ENCODE measurements at places on chromosomes 2 and 18.

DNA sequence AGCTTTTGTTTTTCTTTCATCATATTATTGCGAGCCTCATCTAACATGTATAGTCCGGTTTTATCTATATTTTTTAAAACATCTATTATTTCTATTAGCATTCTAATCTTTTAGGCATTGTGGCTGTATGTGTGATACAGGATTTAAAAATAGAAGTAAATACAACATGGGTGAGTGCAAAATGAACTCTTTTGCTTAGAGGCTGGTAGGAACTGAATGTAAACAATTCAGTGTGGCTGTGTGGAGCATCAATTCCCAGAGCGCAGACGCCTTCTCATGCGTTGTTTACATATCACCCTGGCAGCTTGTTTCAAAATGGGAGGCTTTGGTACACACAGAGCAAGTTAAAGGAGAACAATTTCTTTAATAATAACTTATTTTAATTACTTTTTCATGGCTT is 836 bp downstream of the DTNA start:
- DNase-seq: no peak

GRCh38 chr2:134253117-134253704 is 661 bp upstream of the MGAT5 start:
- DNase-seq: no peak

DNA sequence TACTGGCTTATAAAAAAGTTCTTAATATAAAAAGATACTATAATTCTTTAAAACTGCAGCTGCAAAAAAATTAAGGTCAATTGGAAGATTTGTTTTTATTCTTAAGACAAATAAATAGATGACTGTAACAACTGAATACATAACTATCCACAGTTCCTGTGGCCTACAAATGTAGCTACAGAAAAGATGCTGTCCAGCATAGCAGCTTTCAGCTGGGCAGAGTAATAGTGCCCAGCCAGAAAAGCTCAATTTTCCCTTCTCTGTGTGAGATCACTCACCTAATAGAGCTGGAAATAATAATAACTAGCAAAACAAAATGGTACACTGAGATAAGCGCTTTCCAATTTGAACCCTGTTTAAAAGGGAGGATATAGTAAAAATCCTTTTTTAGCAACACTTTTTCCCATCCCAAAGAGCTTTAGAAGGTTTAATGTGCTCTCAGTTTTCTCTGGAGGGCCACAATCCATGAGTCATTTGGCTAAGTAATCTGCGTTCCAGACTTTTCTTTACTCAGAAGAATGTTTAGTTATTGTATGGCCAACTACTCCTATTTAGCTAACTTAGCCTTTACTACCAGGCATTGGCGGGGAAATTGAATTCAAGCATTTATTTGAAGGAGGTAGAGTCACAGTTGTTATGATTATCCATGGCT is 158.1 kb upstream of the SLC39A10 start:
- DNase-seq: no peak

- DNase-seq: no peak
Observed at GRCh38 chr2:58130238-58130637, 83.6 kb downstream of the VRK2 start.

DNA sequence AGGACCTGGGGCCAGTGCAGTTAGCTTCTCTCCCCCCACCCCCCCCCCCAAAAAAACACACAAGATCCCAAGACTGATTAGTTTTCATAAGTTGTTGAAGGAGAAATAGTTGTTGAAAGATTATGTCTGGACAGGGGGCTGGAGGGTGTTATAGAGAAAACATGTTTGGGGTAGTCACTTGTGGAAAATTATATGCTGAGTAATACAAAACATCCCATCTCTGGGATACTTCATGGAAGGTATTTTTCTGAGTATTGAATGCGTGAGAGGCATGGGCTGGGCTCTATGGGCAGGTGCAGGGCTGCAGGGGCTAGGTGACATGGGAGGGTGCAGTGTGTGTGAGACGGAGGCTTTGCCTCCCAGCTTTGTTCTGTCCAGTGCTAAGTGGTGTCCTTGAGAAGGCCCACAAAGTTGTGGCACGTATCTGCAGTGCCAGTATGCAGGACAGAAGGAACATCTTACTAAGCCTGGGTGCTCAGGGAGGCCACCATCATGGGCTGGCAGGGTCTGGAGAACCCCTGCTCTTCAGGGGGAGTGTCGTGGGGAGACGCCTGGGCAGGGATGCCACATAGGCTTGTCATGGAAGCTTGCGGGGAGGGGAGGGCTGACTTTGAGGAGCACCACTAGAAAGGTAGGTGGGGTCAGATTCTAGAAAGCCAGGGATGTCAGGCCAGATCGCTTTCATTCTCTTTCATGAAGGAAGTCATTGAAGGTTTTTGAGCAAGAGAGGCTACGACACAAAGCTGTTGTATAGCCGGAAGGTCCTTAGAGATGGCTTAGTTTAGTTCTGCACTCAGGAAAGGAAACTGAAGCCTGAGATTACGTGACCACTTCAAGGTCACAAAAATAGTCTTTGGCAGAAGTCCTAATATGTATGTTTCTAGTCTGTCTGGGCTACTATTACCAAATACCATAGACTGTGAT is 232.0 kb downstream of the LDLRAD4 start:
- peak; percentile 56 for DNase-seq

DNA sequence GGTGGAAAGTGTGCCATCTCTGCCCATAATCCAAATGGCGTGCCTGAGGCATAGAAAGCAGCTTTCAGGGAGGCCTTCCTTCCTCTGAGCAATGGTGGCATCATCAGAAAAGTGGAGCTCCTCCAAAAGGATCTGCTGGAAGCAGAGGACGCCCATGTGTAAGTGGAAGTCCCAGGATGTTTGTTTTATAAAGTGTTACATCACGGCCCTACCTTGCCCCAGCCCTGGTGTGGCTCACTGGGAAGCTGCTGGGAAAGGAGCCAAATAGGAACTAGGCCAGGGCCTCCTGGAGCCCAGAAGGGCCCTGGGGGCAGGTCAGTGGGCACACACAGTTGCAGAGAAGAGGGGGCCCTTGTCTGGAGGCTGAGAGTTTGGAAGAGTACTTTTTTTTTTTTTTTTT is 4.2 kb upstream of the ODC1 start:
- no peak for DNase-seq

GRCh38 chr2:207718521-207718920 is 7.1 kb downstream of the CCNYL1 start:
- DNase-seq: no peak

GRCh38 chr18:74937291-74937690 is 271.6 kb downstream of the PTGR3 start:
- no peak for DNase-seq

DNA sequence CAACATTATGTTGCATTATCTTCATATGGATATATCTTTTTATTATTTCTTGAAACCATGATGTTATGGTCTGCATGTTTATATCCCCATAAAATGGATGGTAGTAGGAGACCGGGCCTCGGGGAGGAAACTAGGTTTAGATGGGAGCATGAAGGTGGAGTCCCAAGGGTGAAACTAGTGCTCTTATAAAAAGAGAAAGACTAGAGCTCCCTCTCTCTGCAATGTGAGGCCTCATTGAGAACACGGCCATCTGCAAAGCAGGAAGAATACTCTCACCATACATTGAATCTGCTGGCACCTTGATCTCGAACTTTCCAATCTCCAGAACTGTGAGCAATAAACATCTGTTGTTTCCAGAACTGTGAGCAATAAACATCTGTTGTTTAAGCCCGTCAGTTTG is 64.0 kb downstream of the NXPH2 start:
- peak; percentile 22 for DNase-seq

GRCh38 chr2:242034138-242034537 is 164.6 kb downstream of the RTP5 start:
- no peak for DNase-seq

GRCh38 chr18:76460482-76460881 is 34.6 kb downstream of the ZNF516 start:
- no peak for DNase-seq

DNA sequence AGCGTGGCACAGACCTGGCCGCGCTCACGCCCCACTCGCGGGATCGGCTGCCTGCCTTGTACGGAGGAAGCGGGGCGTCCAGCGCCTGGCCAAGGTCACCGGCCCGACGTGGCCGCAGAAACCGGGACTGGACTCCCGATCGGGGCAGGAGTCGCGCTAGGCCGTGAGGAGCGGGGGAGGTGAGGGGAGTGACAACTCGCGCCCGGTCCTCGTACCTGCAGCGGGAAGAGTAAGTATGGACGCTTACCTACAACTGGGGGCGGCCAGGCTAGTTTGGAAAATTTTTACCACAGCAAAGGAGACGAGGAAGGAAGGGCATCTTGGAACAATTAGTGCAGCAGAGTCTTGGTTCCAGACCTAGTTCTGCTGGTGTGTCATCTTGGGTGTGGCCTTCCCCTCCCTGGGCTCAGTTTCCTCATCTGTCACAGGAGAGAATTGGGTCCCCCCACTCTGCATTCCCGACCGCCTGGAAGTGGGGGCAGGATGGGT is 693 bp downstream of the UBE2F start:
- peak; percentile 45 for DNase-seq

DNA sequence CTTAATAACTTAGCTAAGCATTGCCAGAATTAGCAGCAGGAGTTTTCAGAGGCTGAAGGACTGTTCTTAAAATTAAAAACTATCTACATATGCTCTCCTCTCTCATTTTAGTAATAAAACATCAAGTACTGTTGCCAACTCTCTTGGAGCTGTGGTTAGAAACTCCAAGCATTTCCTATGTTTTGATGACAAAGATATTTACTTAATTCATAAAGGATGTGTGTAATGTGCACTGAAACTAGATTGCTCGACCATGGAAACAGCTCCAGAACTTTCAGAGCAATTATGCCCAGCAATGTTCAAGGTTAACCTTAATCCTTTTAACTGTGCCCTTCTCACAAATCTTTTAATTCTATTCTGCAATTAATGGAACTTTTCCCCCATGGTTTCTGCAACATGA is 8.4 kb downstream of the GRP start:
- no peak for DNase-seq

- no peak for DNase-seq
Observed at GRCh38 chr2:71662665-71663394, 209.5 kb downstream of the DYSF start.

DNA sequence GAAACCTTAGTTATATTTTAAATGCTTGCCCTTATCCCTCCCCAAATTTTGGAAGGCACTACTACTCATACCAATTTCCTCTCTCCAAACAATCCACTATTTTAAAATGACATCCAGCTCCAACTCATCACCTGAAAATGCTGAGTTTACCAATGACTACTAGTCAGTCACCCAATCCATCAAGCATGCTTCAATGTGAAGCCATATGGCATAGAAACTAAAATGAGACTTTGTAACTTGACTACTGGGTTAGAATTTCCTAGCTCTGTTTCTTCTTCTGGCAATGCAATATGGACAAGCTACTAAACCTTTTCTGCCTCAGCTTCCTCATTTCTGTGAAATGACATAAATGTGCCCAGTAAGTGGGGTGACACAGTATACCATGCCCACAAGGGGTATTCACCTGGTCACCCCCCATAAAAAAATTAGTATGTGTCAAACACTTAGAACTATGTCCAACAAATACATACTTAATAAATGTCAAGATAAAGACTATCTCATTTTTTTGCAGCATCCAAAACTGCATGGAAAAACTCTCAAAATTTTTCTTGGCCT is 10.0 kb upstream of the STPG4 start:
- DNase-seq: no peak

DNA sequence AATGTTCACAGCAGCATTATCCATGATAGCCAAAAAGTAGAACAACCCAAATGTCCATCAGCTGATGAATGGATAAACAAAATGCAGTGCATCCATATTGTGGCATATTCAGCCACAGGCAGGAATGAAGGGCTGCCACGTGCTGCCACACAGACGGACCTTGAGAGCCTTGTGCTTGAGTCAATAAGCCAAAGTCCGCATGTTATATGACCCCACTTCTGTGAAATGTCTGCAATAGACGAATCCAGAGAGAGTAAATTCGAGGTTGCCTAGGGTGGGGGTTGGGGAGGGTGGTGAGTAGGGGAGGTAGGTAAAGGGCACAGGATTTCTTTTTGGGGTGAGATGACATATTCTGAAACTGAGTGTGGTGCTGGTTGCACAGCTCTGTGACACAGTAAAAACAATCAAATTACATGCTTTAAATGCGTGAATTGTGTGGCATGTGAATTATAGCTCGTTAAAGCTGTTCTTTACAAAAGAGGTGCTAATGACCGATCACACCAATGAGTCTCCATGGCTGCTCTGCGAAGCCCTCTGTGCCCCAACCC is 38.9 kb upstream of the LDLRAD4 start:
- no peak for DNase-seq

GRCh38 chr18:9469685-9470084 is 5.6 kb upstream of the RALBP1 start:
- DNase-seq: no peak

DNA sequence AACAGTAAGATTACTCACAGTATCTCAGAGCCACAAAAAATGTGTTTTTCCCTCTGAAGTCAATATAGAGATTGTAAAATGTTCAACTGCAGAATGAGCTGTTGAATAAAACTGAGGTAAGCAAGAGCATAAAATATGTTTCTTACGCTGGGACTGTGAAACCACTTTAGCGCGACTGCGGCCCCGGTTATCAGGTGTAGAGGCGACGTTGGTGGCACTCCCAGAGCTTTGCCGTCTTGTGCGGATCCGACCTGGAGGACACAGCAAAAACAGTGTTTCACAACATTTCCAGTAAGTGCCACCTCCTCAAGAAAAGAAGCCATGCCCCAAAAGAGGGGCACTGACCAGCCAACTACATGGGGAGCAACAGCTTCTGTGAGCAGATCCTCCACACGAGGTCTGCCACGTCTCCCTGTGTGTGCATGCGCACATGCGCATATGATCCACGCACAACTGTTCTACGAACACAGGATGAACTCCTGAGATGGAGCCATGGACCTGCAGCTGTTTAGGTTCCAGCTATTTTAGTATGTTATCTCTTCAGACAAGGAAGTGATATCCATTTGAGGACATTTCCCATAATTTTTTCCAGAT is 100.7 kb upstream of the RNU4ATAC start:
- no peak for DNase-seq

- DNase-seq: peak; percentile 26
Observed at GRCh38 chr2:172098287-172098649, 4.4 kb downstream of the DLX2 start.

GRCh38 chr18:50065039-50065438 is 129.9 kb downstream of the MYO5B start:
- no peak for DNase-seq

- DNase-seq: peak; percentile 5
Observed at GRCh38 chr18:54616220-54616848, 25.3 kb downstream of the DYNAP start.

- DNase-seq: no peak
Observed at GRCh38 chr2:357811-358210, 69.9 kb upstream of the ALKAL2 start.

DNA sequence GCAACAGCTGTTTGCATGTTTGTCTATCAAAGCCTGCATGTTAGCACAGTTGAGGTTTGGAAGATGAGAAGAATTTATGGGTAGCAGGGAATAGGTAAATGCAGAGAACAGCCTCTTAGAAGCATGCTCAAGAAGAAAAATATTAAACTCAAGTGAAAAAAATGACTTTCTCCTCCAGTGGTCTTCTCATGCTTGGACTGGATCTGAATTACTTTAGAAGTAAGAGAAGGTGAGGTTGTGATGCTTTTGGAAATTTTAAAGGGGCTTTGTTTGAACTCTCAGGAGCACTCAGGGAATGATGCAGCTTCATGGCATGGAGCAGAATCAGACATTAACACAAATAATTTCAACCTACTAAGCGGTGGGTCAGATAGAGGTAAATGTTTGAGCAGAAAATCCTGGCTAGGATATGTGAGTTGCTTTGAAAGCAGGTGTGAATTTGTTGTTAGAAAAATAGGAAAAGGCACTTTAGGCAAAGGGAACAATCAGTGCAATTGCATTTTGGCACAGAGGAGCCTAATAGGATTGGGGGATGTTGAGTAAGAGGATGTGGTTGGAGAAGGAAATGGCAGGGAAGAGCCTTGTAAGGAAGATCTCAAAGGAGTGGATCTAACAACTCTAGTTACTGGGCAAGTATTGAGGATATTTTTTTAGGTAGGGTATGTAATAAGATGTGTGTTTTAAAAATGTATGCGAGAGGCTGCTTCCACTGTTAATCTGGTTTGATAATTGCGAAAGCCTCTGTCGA is 76.3 kb downstream of the DDX1 start:
- DNase-seq: no peak
